ENCODE measurements at places on chromosomes 5 and 9.

- DNase-seq = no peak
These were observed 50.8 kb downstream of the GABBR2 start for GRCh38 chr9:98657897-98658296.

GRCh38 chr5:32539981-32540845, 45.1 kb upstream of the SUB1 start:
- DNase-seq = no peak

DNA sequence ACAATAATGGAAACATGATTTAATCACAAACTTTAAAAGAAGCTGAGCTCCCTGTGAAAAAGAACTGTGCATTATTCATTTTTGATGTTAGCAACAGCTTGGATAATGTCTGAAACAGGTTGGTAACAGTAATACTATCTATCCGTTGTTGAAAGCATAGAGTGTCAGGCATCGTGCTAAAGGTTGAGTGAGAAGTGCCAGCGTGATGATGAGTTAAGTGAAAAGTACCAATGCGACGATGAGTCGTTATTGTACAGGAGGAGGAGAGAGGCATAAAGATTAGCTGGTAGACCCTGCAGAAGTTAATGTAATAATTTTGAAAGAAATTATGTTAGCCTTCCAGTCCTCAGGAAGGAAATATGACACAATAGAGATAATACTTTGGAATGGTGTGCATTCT, 593.6 kb downstream of the MAT2B start:
- no peak for DNase-seq

DNA sequence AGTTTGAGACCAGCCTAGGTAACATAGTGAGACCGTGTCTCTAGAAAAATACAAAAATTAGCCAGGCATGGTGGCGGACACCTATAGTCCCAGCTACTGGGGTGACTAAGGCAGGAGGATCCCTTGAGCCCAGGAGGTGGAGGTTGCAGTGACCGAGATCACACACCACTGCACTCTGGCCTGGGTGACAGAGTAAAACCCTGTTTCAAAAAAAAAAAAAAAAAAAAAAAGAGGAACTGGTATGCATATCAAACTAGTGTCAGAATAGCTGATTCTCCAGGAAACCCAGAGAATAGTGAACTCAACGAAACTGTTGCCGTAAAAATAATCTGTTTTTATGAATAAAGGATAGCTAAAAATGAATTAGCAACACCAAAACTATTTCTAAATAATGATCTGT, 126.6 kb upstream of the BASP1 start:
- no peak for DNase-seq

DNA sequence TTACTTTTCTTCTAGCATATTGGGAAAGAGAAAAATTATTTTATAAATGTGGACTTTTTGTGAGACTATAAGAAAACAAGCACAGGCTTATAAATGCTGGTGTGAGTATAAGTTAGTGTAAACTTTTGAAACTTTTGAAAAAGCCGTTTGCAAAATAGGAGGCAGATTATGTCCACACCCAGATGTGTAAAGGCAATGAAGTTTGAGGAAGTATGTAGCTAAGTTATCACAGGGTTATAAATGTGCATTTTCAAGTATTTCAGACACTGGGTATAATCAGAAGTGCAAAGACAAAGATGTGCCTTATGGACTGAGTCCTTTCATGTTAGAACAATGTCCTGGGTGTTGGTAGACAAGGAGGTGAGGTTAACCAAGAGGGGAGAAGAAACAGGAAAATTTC, 85.5 kb downstream of the ANXA1 start:
- DNase-seq = no peak

GRCh38 chr5:51091816-51092215, 291.4 kb upstream of the ISL1 start:
- no peak for DNase-seq

- DNase-seq = no peak
These were observed 6.8 kb downstream of the DCP2 start for GRCh38 chr5:112983363-112983762.

GRCh38 chr5:58774937-58775336, 192.1 kb downstream of the RAB3C start:
- DNase-seq = no peak

- DNase-seq = no peak
These were observed 240.1 kb downstream of the DENND1A start for GRCh38 chr9:123689701-123690428.

DNA sequence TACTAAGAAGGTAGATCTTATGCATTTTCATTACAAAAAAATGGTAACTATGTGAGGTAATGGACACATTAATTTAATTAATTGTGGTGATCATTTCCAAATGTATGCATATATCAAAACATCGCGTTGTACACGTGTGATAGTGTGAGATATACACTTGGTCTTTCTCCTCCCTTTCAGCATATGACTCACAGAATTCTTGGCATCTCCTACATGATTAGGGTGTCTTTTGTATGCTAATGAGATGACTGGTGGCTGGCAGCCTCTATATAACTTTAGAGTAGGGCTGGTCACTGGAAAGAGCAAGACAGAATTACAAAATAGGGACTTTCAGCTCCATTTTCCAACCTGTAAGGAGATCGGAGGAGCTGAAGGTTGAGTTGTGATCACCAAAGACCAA, 1167.6 kb downstream of the CDH12 start:
- no peak for DNase-seq

GRCh38 chr9:17414986-17415385, 163.9 kb upstream of the SH3GL2 start:
- DNase-seq = no peak

GRCh38 chr9:33106827-33107621, 30.6 kb upstream of the SMU1 start:
- no peak for DNase-seq

DNA sequence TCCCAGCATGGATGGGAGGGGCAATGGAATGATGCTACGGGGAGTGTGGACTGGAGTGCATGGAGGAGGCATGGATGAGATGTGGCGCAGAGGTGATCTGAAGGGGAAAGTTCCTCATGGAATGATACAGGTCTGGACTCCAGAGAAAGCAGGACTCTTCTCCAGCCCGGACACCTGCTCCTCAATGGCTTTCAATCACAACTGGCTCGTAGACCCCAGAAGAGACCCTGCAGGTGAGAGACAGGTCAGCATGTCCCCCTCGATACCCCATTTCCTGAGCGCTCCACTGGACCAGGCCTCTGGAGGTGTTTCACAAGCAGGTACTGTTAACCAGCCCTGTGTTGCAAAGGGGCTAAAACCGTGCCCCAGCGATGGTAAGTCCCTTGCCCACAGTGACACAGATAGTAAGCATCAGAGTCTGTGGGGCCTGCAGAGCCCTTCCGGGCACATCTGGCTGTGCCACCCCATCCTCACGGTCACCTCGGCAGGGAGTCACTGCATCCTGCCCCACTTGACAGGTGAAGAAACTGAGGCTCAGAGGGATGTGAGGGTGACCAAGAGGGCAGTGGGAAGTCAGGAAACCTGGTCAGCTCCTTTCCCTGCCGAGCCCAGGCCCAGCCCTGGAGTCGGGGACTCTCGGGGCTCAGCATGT, 5.5 kb upstream of the DPM2 start:
- DNase-seq = no peak

DNA sequence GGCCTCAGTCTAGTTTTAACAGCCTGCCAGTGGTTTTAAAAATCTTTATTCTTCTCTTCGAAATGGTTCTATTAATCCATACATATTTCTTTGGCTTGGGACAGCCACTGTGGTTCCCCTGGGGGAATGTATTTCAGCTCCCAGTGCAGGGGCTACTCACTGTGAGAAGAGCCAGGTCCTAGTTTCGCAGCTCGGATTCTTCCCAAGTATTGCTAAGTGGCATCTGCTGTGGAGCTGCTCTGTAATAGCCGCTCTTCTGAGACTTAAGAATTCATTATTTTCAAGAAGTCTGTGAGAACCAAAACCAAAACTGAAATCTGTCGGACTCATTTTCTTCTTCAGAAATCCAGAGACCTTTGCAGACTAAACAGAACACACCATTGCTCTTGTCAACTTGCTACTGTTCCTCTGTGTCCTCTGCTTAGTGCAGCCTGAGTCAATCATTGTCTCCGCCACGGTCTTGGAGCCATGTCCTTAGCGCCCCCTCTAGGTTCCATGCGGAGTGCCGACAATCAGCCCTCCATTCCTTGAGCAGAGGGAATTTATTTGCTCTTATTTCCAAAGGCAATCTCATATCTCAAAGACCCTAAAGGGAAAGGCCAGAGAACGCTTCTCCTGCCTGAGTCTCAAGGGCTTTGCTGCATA, 478.2 kb downstream of the SPATA31D1 start:
- no peak for DNase-seq

DNA sequence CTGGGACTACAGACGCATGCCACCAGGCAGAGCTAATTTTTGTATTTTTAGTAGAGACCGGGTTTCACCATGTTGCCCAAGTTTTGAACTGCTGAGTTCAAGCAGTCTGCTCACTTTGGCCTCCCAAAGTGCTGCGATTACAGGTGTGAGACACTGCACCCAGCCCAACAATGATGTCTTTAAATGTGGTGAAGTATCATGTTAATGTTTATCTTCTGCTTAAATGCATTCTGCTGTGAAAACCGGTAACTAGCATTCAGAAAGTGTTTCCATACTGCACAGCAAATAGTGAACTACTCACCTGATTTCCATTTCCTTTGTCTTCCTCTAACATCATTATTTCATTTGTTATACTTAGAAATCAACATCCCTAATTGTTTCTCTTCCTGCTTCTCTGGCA, 264.0 kb upstream of the ITGA1 start:
- no peak for DNase-seq

DNA sequence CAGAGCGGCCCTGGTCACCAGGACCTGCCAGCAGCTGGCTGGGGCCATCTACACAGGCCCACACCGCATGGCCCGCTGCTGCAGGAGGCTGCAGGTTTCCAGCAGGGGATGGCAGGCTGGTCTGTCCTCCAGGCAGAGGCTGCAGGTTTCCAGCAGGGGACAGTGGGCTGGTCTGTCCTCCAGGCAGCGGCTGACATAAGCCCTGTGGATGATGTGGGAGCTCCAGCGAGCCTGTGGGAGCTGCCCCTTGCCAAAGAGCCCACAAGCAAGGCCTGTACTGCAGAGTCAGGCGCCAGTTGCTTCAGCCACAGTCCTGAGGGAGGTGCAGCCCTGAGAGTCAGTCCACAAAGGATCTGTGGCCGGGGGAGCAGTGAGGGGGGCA, 18.5 kb downstream of the TPPP start:
- no peak for DNase-seq

DNA sequence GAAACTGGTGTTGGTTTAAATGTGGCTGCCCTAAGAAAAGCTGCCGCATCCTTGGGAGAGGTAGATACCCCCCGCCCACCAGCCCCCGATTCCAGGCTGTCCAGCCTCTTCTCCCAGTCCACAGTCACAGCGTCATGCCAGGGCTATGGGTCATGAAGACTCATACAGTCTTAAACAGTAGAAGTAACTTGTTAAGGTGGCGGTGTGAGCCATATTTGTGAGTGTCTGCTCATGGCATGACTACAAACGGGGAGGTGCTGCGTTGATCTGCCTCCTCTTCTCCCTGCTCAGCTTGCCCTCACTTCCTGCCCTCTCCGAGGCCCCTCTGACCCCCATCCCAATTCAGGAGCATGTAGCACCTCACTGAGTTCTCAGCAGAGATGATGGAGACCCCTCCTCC, 20.8 kb downstream of the FGD3 start:
- DNase-seq = no peak

DNA sequence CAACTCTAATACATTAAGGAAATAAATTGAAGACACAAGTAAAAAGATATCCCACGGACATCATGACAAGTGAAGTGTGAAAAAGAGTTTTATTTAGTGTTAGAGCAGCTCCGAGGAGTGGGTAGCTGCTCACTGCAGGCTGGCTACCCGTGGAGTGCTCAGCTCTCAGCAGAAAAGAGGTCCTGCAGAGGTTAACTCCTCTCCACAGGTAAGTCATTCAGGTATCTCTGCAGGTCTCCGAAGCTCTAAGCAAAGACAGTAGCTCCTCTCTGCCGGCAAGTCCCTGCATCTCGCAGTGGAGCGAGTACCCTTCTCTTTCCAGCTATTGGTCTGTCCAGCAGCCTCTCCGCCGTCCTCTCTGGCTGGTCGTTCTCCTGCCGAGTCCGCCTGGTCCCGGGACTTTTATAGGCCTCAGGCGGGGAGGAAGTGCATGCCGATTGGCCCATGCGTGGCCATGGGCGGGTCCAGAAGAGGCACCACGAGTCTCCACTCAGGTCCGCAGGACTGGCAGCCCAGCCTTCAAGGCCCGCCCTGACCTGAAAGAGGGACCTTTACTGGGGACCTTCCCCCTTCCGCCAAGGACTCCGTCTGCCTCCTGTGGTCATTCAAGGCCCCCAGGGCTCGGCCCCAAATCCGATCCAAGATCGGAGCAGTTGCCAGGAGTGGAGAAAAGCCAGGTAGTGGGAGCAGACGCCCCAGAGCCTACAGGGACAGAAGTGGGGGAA, 29.9 kb downstream of the BTNL9 start:
- no peak for DNase-seq

DNA sequence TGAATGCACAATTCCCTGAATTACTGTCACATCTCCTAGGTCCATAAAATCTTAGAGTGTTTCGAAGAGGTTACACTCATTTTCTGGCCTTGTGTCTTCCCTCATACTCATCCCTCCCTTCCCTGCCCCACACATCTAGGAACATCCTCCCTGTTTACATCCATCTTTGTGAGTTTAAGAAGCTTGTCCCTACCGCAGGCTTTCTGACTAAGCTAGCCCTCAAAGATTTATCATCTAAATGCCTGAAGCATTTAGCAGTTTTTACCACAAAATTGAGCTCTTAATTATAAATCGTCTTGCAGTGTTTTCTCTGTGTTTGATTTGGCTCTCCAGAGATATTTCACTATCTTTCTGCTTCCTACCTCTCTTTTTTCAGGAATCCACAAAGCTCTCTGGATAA, 374.8 kb downstream of the KIAA0825 start:
- no peak for DNase-seq

GRCh38 chr9:120191141-120191540, 388.8 kb downstream of the CDK5RAP2 start:
- DNase-seq = no peak
